NCI-H446 treated with DMSO at 0.1 percent for 48 hours (cell line): ENCODE measurements at places on chromosomes 4 and X.
A peak's percentile ranks its signal among the peaks of the same experiment; 100 is the strongest.

DNA sequence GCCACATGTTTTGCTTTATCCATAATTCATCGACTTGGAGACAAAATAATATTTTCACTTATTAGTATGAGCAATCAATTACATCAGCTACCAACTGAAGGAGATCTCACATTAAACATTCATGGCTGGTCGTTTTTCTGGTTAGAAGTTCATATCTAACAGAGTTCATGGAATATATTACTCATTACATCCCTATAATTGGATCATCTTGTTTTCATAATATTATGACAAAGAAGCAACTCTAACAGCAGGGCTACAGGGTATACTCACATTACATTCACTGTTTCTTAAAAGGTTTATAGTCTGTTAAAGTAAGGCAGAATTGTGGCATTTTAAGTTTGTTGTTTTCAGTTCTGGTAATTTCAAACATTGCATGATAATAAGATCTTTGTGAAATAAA lies 33.0 kb downstream of the GSTCD start:
- no peak for DNase-seq

DNA sequence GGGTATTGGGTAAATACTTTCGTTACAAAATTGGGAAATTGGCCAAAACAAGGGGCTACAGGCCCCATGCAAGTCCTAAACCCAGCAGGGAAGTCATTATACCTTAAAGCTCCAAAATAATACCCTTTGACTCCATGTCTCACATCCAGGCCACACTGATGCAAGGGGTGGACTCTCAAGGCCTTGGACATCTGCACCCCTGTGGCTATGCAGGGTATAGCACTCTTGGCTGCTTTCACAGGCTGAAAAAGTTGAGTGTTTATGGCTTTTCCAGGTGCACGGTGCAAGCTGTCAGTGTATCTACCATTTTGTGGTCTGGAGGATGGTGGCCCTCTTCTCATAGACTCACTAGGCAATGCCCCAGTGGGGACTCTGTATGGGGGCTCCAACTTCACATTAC lies 326.5 kb downstream of the TEX13C start:
- no peak for DNase-seq

- DNase-seq = no peak
Measured at GRCh38 chrX:1025413-1025812, 187.0 kb downstream of the CRLF2 start.

GRCh38 chrX:78931814-78932213 lies 13.4 kb upstream of the P2RY10 start:
- no peak for DNase-seq

DNA sequence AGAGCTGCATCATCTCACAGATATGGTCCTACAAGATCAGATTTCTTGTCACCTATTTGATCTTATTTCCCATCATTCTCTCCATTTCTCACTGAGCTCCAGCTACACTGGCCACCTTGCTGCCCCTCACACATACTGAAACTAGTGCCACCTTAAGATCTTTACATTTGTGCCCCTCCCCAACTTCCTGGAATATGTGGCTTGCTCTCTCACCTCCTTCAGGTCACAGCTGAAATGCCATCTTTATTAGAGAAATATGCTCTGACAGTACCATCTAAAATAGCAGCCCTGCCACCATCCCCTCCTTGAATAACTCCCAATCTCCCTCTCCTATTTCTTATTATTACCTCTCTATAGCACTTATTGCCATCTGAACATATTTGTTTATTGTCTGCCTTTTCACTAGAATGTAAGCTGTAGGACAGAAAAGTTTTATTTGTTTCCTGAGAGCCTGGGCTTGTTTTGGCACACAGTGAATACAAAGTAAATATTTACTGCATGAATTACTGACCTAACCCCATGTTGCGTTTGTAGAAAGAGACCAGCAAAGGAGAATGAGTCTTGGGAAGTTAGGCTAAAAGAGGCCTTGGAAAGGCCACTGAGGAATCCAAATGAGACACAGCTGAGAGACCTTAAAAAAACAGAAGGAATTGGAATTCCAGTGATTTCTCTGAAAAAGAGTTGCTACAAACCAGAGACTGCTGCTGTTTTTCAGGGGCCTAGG lies 22.7 kb downstream of the DYNLT3 start:
- DNase-seq = no peak

DNA sequence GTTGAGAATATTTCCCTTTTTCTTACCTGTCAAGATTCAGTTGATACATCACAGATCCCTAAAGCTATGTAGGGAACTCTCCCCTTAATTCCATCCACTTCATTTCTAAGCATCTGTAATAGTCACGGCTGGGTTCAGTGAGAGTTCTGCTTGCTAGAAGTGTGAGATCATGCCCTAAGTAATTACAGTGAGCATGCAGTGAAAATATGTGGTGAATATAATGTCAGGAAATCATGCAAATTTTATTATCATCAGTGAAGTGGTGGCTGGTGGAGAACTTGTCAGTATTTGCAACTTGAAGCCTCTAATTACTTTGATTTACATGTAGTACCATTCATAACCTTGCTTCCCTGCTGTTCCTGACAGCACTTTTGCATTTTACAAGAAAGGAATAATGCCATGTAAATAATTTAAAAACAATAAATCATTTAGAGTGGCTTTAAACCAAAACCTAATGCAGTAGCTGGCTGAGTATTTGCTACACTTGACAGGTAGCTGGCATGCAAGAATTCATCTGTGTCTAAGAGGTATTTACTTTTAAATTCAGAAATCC lies 28.3 kb upstream of the CFAP299 start:
- peak; percentile 3 for DNase-seq

DNA sequence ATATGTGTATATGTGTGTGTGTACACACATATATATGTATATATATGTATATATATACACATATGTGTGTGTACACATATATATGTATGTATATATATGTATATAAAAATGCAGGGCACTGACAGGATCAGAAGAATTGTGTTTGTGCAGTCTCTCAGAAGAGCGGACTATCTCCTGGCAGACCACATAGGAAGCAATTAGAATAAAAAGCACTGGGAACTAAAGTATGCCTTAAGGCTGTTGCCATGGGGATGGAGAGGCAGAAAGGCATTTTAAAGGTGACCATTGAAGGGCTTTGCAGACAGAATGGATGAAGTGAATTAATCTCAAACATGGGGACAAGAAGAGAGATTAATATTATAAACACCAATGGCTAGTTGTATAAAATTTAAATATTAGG lies 33.7 kb upstream of the USP51 start:
- DNase-seq = no peak

- DNase-seq = no peak
Measured at GRCh38 chr4:139142980-139143379, 34.0 kb downstream of the ELF2 start.
